ENCODE measurements at places on chromosomes 5 and 9.
A peak's percentile ranks its signal among the peaks of the same experiment; 100 is the strongest.

DNA sequence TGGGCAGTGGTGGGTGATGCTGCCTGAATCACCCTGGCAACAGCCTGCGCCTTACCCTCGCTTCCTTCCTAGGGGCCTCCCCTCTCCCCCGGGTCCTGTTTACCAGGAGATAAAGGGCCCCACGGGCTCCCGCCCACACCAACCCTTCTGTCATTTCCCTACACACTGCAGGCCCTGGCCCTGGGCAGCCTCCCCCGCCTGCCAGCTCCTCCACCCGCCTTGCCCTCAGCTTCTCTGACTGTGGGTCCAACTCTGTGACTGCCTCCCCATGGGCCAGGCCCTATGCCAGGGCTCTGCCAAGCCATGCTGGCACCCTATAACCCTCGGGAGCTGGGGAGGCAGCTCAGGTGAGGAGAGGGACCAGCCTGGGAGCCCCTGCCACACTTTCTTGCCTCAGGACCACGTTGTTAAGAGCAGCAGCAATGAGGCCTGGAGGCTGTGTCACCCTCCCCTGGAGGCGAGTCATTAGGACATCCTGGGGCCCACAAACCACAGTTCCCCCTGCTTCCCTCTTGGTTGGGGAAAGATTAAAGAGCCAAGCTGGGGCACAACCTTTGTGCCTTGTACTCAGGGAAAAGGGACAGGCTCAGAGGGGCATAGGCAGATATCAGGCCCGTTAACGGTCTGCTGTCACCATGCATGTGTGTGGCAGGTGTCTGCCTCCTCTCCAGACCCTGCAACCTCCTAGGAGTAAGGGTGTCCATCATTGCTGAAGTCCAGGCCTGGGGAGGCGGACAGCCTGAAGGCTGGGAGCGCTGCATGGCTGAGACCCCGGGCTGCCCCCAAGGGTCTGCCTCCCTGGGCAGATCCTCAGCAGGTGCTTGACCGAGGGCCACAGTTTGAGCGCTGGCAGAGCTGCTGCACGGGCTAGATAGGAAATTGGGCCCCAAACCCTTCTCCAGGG, 2.8 kb downstream of the MGAT4B start:
- DNase-seq: peak; percentile 42

- DNase-seq: no peak
Observed at GRCh38 chr9:134056483-134057306, 11.1 kb downstream of the BRD3 start.

DNA sequence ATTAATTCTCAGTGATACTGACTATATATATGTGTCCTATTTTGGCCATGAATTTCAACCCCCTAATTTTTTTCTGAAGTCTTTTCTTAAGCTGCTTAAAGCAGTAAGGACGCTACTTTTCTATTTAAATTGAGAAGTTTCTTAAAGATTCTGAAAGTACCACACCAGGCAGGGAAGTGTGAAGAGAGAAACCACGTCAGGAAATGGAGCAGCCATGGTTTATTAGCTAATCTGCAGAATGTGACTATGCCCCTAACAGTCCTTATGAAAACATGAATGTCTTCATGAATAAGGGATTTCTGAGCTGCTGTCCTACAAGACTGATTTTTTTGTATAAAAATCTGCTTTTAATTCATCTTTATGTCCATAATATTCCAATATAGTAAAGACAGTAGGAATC, 1724.3 kb upstream of the C9orf72 start:
- no peak for DNase-seq

DNA sequence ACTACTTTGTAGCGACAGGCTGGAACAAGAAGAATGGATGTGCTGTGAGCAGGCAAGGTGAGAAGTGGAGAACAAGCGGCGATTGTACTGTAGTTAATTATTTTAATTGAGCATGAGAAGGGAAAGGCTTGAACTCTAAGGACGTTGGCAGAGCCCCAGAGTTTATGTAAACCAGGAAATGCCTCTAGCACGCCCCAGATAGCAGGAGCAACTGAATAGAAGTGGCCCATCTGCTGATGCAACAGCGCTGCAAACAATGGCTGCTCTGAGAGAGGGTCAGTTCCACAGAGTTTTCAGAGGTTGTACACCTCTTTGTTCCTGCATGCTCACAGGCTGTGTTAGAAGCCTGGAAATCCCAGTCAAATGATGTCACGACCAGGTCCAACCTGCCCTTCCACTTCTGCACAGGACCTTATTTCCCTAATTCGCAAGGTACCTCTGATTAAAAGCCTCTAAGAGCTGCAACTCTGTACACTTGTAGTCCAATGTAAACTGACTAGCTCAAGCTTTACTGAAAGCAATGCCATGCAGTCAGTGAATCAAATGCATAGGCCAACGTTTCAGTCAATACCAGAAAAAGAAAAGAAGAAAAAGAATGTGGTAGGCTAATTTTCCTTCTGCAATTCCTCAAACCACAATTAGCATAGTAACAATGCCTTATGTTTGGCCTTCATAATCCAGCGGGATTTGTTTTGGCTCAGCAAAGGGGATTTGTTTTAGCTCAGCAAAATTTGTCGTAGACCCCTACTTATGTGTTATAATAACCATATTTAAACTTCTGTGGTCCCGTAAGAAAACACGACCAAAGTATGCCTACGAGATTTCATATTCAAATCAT, 119.6 kb upstream of the RETREG1 start:
- DNase-seq: no peak

GRCh38 chr9:95736891-95737522, 138.5 kb upstream of the ERCC6L2 start:
- DNase-seq: no peak

DNA sequence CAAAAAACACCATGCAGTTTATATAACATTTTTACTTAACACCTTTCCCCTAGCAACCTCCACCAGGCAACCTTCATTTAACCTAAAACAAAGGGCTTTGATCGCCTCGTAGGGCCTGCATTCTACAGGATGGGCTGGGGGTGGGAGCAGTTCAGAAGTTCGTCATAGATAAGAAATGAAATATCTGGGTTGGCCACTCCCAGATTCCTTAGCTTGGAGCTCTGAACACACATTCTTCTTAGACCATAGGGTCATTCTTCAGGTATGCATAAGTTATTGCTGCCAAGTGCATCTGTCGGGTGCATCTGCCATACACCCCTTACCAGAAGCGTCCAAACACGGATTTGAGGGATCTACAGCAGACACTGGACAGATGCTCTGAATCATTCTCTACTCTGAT, 4.3 kb upstream of the SLC22A5 start:
- DNase-seq: no peak

DNA sequence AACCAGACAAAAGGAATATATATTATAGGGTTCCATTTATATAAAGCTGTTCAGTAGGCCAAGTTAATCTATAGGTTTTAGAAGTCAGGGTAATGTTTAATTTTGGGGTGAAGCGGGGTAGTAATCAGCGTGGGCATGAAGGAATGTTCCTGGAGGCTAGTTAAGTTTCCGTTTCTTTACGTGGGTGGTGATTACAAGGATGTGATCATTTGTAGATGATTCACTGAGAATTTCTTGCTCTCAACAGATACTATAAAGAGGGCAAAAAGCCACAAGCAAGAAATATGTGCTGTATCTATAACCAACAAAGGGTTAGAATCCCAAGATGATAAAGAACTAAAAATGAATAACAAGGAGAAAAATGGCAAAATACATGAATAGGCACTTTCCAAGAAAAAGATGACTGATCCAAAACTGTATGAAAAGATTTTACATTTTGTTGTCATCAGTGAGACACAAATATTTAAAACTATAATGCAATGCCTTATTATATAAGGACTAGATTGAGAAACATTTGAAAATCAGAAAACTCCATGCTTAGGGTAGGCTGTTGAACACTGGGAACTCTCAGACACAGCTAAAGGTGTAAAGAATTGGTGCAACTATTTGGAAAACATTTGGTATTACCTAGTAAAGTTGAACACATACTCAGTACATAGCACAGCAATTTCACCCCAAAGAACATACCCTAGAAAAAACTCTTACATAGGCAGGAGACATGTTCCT, 224.3 kb upstream of the S1PR3 start:
- no peak for DNase-seq

DNA sequence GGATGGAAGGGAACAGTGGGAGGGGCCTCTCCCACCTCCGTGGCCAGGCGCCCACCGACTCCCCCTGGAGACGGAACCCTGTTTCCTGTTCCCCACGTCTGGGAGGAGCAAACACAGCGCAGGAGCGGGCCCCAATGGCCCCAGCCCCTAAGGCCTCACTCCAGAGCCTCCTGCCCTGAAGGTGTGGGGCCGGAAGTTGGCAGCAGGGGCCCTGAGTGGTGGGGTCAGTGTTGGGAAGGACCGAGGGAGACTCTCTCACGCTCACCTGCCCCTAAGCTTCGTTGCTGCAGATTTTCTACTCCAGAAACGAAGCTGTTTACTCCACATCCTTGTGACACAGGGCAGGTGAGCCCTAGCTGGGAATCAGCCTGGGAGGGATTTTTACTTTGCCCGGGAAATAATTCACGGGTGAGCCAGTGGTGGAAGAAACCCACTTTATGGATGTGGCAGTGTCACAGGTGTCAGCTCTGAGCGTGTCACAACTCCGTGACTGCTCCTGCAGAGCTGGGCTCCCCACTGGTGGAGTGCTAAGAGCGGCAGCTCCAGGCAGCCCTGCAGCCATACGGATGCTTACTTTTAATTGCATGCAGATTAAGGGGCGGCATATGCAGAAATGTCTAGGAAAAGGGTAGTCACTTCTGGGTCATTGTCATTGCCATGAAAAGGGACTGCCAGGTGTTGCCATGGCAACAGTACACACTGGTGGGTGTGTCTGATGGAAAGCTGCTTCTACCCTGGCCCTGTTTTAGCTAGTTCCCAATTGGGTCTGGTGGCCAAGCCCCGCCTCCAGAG, 77.5 kb upstream of the OLFM1 start:
- DNase-seq: no peak

DNA sequence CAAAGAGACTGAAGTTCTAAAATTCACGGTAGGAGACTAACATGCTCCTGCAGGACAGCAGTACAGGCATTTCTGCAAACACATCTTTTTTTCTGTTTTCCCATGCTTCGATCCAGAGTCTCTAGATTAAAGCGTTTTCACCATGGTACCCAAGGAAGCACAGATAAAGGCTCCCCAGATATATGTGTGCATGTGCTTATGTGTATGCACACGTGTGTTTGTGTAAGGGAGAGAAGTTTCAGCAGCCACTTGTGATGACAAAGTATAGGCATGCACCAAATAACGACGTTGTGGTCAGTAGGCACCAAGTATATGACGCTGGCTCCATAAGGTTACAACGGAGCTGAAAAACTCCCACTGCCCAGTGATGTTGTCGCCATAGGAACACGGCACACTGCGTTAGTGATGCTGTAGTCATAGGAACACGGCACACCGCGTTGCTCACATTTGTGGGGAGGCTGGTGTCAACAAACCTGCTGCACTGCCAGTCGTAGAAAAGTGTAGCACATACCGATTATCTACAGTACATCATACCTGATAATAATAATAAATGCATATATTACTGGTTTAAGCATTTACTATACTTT, 21.7 kb downstream of the MED10 start:
- no peak for DNase-seq

GRCh38 chr9:23555851-23556250, 270.2 kb downstream of the ELAVL2 start:
- DNase-seq: no peak

GRCh38 chr5:107564931-107565372, 105.8 kb downstream of the EFNA5 start:
- no peak for DNase-seq

GRCh38 chr9:93419023-93419422, 32.5 kb upstream of the FAM120A start:
- no peak for DNase-seq

DNA sequence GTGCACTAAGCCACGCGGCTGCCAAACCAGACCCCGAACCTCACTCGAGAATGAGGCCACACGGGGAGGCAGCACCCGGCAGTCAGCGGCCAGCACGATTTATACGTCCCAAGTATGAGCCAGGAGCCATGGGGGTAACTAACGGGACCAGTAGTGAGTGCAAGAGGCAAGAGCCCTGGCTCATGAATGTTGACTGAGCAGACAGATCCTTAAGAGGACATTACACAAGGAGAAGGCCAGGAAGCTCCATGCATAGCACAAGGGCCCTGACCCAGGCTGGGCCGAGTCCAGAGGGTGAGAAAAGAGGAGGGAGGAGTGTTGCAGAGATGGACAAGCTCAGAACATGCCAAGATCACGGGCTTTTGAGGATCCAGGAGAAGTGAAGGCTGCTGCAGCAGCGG, 58.6 kb upstream of the PHYKPL start:
- no peak for DNase-seq

GRCh38 chr5:126066836-126067235, 356.4 kb upstream of the GRAMD2B start:
- DNase-seq: no peak

GRCh38 chr5:142325725-142326479, 1.1 kb upstream of the SPRY4 start:
- no peak for DNase-seq

DNA sequence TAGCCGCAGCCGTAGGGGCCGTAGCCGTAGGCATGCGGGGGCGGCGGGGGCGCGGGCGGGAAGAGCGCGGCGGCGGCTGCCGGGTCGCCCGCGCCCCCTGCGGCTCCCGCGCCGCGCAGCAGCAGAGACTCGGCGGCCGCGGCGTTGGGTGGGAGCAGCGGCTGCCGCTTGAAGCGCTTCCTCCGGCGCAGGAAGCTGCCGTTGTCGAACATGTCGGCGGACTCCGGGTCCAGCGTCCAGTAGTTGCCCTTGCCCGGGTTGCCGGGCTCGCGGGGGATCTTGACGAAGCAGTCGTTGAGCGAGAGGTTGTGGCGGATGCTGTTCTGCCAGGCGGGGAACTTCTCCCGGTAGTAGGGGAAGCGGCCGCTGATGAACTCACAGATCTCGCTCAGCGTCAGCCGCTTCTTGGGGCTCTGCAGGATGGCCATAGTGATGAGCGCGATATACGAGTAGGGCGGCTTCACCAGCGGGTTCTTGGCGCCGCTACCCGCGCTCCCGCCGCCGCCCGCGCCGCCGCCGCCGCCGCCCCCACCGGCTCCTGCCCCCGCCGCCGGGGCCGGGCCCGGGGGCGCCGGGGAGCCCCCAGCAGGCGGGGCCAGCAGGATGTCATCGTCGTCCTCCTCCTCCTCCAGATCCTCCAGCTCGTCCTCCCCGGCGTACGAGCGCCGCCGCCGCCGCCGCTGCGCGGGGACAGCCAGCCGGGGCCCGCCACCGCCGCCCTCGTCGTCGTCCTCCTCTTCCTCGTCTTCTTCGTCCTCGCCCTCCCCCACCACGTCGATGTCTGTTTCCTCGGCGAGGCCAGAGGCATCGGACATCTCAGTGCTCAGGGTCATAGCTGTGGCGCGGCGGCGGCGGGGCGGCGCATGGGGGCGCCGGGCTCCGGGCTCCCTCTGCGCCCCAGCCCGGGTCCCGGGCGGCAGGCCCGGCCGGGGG, 781 bp downstream of the FOXD1 start:
- peak; percentile 40 for DNase-seq

DNA sequence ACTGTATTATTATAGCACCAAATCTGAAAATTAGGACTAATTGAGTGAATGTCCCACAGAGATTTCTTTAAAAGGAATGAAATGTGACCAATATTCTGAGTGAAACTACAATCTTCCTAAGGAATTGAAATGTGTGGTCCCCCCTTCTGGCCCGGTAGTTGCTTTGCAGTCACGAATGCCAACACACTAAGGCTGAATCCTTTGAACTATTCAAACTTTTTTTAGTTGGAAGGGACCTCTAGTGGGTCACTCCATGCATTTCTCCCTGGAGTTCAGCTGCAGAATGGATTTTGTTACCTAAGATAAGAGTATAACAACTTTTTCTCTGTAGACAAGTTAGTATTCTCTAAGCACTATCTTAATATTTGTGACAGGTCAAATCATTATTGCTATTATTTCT, 2.8 kb downstream of the CDH6 start:
- no peak for DNase-seq

All from activated CD4-positive, alpha-beta T cell treated with anti-CD3 and anti-CD28 coated beads for 4 hours (primary cell).